ENCODE measurements at places on chromosomes 3 and 15. TPM values are rescaled to one million over a fixed set of nuclear protein-coding genes. Genes with fewer than 3 reads are reported as not detected.

LRRC2 gene
- not detected for total RNA-seq

GRIP2 gene
- not detected for total RNA-seq

SPTBN5 gene
- 0.51 TPM for total RNA-seq

SLC6A1 gene
- total RNA-seq, result not detected

KIF23 gene
- 87.9 TPM for total RNA-seq

OR5K2 gene
- total RNA-seq, result not detected

CTDSPL gene
- 26.7 TPM for total RNA-seq

XIRP1 gene
- not detected for total RNA-seq

SHF gene
- 1.1 TPM for total RNA-seq

SLC12A6 gene
- 4.8 TPM for total RNA-seq

CEP19 gene
- 1.7 TPM for total RNA-seq

GOLGA8G gene
- total RNA-seq, result not detected

RASL12 gene
- total RNA-seq, result not detected

GPR149 gene
- total RNA-seq, result not detected

SPSB4 gene
- total RNA-seq, result 0.58 TPM

DYNLT2B gene
- total RNA-seq, result 19.5 TPM

MESP1 gene
- 2.7 TPM for total RNA-seq

MFN1 gene
- total RNA-seq, result 25.8 TPM

MUC20 gene
- 9.3 TPM for total RNA-seq

LRRC31 gene
- 0.14 TPM for total RNA-seq

SCAANT1 gene
- total RNA-seq, result not detected

TGM5 gene
- total RNA-seq, result not detected

IL5RA gene
- not detected for total RNA-seq

TEX55 gene
- 0.06 TPM for total RNA-seq

TJP1 gene
- total RNA-seq, result 78.6 TPM

PRSS50 gene
- total RNA-seq, result not detected

GRAMD2A gene
- 1.8 TPM for total RNA-seq
